NCI-H82 (cell line): ENCODE measurements at places on chromosomes 1 and 21.
A peak's percentile ranks its signal among the peaks of the same experiment; 100 is the strongest.

DNA sequence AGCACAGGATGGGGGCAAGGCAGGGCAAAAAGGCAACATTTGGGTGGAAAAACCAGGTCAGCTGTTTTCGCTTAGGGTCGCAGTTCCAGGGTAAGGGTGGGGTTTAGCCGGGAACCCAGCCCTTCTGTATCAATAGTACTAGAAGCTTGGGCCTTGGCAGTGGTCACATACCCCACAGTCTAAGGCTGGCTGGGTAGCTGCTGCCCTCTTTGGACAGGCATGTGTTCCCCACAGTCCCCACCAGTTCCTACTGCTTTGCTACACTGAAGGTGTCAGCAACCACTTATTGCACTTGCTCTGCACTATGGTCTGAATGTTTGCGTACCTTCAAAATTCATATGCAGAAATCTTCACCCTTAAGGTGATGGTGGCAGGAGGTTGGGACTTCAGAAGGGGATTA, 349.8 kb downstream of the LTN1 start:
- DNase-seq = peak; percentile 44

GRCh38 chr1:232493869-232494268, 136.1 kb downstream of the SIPA1L2 start:
- DNase-seq = no peak

GRCh38 chr1:21799730-21800129, 12.3 kb upstream of the LDLRAD2 start:
- no peak for DNase-seq

- DNase-seq = no peak
These were observed 297.9 kb downstream of the PCP4 start for GRCh38 chr21:40164905-40165772.

DNA sequence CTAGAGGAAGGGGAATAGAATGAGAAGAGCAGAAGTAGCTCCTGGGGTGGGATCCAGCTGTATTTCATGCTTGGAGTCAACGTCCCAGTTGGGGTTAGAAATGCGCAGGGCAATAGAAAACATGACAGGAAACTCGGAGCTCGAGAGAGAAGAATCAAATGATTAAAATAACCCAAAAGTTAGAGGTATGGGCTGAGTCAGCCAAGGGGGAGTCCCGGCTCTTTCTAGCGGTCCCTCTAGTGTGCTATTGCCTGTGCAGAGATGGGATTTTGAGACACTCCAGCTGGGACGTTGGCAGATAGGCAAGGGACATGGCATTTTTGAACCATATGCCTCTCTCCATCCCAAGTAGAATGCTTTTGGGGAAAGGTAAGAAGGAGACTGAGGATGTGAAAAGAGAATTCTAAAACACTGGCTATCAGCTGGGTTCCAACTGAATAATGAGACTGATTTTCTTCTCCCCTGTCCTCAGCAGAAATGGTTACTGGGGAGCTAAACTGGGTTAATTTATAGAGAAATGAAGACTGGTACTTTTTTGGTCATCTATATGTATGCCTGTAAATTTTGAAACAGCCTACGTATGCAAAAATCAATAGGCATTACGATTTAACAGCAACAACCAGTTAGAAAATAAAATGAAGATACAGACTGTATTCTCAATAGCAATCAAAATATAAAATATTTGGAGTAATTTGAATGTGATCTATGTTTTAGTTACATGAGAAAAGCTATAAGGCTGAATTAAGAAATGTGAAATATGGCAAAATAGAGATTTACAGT, 7.0 kb upstream of the VPS26C start:
- DNase-seq = no peak

DNA sequence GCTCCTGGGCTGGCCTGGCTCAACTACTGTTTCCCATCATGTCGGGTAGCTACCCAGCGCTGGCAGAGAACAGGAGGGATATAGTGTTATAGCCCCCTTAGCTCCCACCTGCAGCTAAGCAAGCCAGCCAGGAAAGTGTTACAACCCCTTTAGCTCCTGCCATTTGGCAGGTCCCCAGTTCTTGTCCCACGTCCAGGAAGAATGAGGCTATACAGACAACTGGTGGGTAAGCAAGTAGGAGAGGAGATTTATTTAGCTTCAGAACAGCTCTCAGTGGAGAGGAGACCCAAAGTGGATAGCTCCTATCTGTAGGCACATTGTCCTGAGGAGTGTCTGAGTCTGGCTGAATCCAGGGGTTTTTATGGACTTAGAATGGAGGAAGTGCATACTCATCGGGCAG, 741.1 kb upstream of the B3GALT2 start:
- peak; percentile 10 for DNase-seq

GRCh38 chr1:212644866-212645545, 36.4 kb downstream of the ATF3 start:
- DNase-seq = no peak

- no peak for DNase-seq
These were observed 21.3 kb upstream of the DHX9 start for GRCh38 chr1:182817802-182818201.

GRCh38 chr1:184905601-184906322, 68.5 kb downstream of the NIBAN1 start:
- DNase-seq = no peak

- DNase-seq = no peak
These were observed 136.7 kb downstream of the MATN1 start for GRCh38 chr1:30586671-30587070.

DNA sequence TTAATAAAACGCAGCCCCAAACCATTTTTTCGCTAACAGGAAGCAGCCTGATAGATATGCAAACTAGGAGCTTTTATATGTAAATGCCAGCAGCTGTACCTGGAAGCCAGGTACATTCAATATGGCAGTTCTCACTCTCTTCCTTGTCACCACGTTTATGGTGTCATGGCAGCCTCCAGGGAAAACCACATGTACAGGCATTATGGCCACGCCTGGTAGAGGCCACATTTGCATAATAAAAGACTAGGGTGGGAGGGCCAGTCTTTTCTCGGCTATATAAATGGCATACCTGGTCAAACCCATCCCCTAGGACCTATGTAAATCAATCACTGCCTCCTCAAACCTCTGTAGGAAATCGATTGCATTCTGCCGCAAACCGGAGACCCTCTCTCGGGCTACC, 247.5 kb downstream of the NEGR1 start:
- no peak for DNase-seq

- DNase-seq = peak; percentile 38
These were observed 6.2 kb upstream of the PADI4 start for GRCh38 chr1:17301767-17302166.

DNA sequence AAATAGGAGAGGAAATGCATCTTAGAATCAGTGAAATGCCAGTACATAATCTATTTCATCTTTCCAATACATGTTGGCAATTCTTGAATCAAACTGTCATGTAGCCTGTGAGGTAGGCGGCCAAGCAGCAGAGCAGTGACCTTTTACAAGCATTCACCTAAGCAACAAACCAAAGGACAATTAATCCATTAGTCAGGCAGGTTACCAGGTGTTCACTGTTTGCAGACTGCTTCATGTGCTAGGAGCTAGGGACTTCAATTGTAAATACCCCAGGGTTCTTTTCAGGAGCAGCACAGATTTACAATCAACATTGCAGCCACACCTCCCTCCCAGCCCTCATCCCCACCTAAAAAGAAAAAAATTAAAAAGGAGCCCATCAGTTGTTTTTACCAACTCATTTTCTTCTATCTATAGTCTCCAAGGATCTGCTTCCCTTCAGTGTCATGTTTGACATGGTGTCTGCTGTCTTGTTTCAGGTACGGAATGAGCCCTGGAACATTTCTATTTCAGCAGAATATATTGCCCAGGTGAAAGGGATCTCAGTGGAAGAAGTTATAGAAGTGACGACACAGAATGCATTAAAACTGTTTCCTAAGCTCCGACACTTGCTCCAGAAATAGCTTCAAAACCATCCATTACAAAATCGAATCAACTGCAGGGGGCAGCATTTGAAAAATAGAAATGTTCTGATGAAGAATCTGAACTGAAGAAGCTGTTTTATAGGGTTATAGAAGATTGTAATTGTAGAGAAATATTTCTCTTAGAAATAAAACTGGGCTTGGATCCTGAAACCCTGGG, 23.0 kb downstream of the TATDN3 start:
- DNase-seq = peak; percentile 41

DNA sequence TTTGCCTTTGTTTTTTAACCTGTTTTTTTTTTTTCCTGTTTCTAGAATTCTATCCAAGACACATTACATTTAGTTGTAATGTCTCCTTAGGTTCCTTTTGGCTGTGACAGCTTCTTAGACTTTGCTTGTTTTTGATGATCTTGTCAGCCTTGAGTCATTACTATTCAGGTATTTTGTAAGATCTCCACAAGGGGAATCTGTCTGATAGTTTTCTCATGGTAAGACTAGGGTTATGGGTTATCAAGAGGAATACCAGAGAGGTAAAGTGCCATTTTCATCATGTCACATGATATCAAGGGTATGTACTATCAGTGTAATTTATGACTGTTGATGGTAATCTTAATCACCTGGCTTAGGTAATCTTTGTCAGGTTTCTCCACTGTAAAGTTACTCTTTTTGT, 99.1 kb upstream of the GFI1 start:
- DNase-seq = no peak

DNA sequence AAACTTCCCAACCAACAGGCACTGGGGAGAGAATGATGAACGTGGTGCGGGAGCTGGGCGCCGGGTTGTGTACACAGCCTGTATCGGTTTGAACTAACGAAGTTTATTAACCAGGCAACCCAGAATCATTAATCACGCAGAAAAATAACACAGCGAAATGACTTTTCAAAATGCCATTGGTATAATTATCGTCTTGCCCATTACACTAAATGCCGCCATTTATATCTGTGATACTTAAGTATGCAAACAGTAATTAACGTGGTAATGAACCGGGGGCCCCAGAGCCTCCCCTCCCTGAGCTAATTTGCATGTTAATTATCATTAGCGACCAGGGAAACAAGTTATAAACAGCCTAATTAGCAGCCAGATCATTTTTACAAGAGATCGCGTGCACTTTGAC, 5.1 kb upstream of the TTC34 start:
- no peak for DNase-seq

DNA sequence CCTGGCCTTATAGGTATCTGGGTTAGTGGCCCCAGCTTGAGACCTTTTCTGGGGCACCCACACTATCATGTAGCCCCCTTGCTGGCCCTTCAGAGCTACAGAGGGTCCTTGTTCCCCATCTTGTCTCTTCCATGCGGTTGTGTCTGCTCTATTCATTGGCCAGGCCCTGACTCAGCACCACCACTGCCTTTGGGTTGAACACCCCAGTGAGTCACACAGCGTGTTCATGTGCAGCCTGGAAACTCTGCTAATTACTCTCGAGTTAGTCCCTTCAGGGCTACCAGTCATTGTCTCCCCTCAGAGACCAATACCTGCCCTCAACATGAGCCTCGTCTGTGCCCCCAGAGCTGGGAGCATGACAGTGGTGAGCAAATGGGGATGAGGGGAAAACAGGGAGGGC, 28.2 kb upstream of the IKBKE start:
- no peak for DNase-seq

DNA sequence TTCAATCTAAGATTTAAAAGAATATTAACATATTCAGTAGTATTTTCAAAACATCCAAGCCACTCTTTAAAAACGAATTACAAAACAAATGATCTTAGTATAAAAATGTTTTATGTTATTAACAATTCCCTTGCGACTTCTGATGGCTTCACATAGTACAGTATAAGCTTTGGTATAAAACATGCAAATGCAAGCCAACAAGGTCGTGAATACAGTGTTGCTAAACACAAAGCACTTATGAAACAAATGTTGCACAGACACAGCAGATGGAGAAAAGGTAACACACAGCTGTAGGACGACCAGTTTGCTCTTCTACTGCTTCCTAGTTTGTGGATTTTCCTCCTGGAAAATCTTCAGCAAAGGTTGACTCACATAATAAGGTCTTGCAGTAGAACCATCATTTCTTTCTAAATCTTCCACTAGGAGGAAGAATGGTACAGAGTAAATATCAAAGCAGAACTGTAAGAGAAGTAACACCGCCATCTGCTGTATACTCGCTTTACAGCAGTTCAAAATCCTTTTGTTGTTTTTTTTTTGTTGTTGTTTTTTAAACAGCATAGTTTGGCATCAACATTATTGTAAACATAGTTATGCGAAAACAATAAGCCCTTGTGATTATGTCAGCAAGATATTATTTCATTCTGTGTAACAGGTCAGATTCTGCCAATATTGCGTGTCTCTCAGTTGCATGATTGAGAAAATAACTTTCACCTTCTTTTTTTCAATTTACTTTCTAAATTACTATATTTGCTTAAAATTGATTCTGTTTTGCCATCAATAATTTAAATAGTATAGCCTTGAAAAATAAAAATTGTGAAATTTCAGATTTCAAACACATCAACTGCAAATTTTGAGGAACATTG, 69.5 kb downstream of the LHX8 start:
- DNase-seq = peak; percentile 80

DNA sequence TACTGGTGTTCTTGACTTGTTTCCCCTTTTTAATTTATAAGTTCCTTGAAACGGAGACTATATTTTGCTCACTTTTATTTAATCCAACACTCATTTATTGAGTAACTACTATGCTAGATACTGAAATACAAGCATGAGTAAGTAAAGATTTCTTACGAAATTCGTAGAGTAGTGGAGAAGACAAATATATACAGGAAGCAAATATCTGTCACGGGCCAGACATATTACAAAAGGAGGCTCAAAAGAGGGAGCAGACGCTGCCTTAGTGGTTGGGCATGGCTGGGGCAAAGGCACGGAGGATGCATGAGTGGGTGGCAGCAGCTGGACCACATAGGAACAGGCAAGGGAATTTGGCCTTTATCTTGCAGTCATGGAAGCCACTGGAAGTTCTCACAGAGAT, 6.8 kb downstream of the NCF2 start:
- DNase-seq = no peak

- peak; percentile 41 for DNase-seq
These were observed 2.4 kb downstream of the ALX3 start for GRCh38 chr1:110067893-110068645.

- DNase-seq = peak; percentile 58
These were observed 59.6 kb downstream of the EXTL2 start for GRCh38 chr1:100834777-100835660.

DNA sequence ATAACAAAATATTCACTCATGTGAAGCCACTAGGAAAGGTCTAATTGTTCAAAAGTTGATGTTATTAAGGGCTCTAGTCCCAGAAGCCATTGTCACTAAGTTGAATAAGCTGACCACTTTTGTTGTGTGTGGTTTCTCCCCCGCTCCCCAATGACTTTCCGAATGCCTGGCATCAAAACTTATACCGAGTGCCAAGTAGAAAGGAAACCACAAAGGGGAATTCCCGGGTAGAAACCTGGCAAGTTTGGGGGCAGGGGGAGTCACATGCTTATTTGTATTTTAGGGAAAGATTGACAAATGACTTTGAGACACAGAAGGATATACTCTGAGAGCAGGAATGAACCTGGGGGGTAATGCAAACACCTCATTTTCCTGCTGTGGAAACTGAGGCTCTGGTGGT, 154.1 kb downstream of the TGFBR3 start:
- DNase-seq = no peak
